ENCODE measurements at places on chromosomes 3 and 15. TPM values are rescaled to one million over a fixed set of nuclear protein-coding genes. Genes with fewer than 3 reads are reported as not detected.

DNA sequence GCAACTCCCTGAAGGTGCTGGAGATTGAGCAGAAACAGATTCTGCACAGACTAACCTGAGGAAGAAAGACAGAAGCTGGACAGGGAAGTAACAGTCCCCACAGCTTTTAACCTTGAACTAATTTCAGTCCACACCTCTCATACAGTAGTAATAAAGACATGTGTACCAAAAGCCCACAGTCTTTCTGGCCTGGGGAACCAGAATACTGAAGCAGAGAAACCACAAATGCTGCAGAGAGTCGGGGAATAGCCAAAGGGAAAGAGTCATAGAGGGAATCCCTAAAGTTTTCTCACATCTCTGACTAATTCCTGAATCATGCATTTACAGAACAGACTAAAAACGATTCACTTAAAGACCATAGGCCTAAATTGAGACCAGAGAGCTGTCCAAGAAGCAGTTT is 503.4 kb upstream of the NECTIN3 start:
- no peak overlapping the region for H3K27ac ChIP-seq
- no peak for DNase-seq
- no peak overlapping the region for H3K4me3 ChIP-seq
- H3K36me3 ChIP-seq, result no peaks in the 10 kb centered on the region
- H3K27me3 ChIP-seq, result peaks cover under 1% of the 10 kb centered on the region

- no peak for DNase-seq
- H3K36me3 ChIP-seq, result no peaks in the 10 kb centered on the region
- H3K4me3 ChIP-seq, result no peak overlapping the region
- H3K27me3 ChIP-seq, result peaks cover 7% of the 10 kb centered on the region
- no peak overlapping the region for H3K27ac ChIP-seq
Observed at GRCh38 chr3:187954873-187955586, 198.9 kb upstream of the LPP start.

GRCh38 chr3:48503401-48504050 is 448 bp downstream of the SHISA5 start:
- no peak for DNase-seq
- H3K36me3 ChIP-seq, result no peaks in the 10 kb centered on the region
- no peaks in the 10 kb centered on the region for H3K27me3 ChIP-seq

GRCh38 chr15:73927003-73927475 is 777 bp downstream of the LOXL1 start:
- no peak overlapping the region for H3K27ac ChIP-seq
- peak; percentile 58 for DNase-seq
- H3K4me1 ChIP-seq, result peaks cover 34% of the 10 kb centered on the region
- H3K36me3 ChIP-seq, result no peaks in the 10 kb centered on the region
- peak overlapping the region; percentile 69 for H3K4me3 ChIP-seq
- H3K27me3 ChIP-seq, result peaks cover 5% of the 10 kb centered on the region

DNA sequence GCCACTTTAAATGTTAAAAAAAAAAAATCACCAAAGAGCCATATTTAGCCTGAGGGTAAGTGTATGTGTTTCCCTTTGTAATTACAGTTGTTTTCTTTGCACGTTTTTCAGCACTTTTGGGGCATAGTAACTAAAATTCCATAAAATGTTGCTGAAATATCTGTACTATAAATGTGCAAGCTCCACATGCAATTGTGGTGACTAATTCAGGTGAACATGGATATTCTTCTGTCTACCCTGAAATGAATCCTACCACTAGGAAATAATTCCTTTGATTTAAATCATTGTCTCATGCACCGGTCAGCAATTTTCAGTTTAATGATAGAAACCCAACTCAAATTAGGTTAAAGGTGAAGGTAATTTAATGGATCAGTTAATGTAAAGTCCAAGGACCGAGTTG is 13.1 kb upstream of the TFG start:
- H3K27me3 ChIP-seq, result peaks cover 31% of the 10 kb centered on the region
- H3K27ac ChIP-seq, result no peak overlapping the region
- H3K4me3 ChIP-seq, result no peak overlapping the region
- no peaks in the 10 kb centered on the region for H3K36me3 ChIP-seq
- DNase-seq, result no peak

DNA sequence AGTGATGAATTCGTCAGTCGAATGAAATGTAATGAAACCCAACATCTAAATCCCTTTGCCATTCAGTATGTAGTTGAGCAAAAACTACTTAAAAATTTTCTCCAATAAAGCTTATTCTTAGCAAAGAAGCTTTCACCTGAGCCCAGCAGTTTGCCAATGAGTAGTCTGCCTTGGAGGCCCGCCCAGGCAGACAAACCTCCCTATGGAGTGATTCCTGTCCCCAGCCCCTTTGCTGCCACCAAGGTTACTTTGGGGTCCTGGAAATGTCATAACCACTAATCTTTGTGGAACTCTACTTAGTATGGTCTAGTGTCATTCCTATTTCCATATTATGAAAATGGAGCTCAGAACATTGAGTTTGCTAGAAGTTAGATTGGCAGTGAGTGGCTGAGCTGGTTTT is 12.1 kb downstream of the UBAP1L start:
- no peak overlapping the region for H3K27ac ChIP-seq
- peaks cover 7% of the 10 kb centered on the region for H3K36me3 ChIP-seq
- DNase-seq, result no peak
- H3K27me3 ChIP-seq, result no peaks in the 10 kb centered on the region
- H3K4me3 ChIP-seq, result no peak overlapping the region

DNA sequence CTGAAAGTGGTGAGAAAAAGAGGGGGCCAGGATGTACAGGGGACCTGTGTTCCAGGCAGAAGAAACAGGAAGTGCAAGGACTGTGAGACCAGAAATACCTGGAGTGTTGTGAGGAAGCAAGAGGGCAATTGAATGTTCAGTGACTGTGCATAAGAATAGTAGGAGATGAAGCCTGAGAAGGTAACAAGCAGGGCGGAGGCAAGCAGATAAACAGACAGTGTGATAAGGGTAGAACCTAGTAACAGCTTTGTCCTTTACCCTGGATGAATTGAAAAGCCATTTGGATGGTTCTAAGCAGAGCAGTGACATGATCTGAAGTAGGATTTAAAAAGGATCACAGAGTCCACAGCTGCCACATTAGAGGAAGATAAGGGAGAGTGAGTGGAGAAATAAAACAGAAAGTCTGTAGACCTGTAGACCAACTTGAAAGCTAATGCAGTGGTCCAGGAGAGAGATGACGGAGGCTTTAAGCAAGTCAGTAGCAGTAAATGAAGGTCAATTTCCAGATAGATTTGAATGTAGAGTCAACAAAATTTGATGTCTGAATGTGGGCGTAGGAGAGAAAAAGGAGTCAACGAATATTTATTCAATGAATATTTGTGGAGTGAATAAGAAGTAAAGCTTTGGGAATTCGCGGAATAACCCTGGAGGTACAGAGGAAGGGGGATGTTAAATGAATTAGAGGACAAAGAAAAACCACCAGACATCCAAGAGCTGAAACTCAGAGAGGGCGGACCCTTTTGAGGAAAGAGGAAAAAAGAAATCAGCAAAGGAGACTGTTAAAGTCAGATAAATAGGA is 4.2 kb upstream of the PLOD2 start:
- H3K27me3 ChIP-seq, result peaks cover 53% of the 10 kb centered on the region
- H3K27ac ChIP-seq, result no peak overlapping the region

GRCh38 chr15:96217983-96218382 is 112.5 kb upstream of the NR2F2 start:
- H3K36me3 ChIP-seq, result no peaks in the 10 kb centered on the region
- H3K27ac ChIP-seq, result no peak overlapping the region
- H3K4me3 ChIP-seq, result no peak overlapping the region

- peaks cover 2% of the 10 kb centered on the region for H3K36me3 ChIP-seq
- H3K27me3 ChIP-seq, result no peaks in the 10 kb centered on the region
- peak overlapping the region; percentile 75 for H3K27ac ChIP-seq
- DNase-seq, result no peak
- peak overlapping the region; percentile 30 for H3K4me3 ChIP-seq
Observed at GRCh38 chr3:108603691-108604090, 14.2 kb downstream of the DZIP3 start.

- no peak for DNase-seq
- H3K27me3 ChIP-seq, result peaks cover 22% of the 10 kb centered on the region
- peaks cover 1% of the 10 kb centered on the region for H3K36me3 ChIP-seq
- H3K4me3 ChIP-seq, result no peak overlapping the region
- no peak overlapping the region for H3K27ac ChIP-seq
Observed at GRCh38 chr15:69623392-69624154, 171.0 kb downstream of the RPLP1 start.

DNA sequence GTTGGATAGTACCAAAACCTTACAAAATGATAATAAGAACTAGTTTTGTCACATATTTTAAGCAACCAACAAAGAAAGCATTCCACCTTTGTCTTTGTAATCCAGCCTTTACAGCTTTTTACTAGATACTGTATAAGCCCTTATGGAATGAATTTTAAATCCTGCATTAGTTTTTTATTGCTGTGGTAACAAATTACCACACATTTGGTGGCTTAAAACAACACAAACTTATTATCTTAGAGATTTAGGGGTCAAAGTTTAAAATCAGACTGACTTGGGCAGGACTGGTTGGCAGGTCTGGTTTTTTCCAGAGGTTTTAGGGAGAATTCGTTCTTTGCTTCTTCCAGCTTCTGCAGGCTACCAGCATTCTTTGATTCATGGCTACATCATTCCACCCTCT is 108.5 kb upstream of the NLGN1 start:
- no peaks in the 10 kb centered on the region for H3K36me3 ChIP-seq
- no peak for DNase-seq

DNA sequence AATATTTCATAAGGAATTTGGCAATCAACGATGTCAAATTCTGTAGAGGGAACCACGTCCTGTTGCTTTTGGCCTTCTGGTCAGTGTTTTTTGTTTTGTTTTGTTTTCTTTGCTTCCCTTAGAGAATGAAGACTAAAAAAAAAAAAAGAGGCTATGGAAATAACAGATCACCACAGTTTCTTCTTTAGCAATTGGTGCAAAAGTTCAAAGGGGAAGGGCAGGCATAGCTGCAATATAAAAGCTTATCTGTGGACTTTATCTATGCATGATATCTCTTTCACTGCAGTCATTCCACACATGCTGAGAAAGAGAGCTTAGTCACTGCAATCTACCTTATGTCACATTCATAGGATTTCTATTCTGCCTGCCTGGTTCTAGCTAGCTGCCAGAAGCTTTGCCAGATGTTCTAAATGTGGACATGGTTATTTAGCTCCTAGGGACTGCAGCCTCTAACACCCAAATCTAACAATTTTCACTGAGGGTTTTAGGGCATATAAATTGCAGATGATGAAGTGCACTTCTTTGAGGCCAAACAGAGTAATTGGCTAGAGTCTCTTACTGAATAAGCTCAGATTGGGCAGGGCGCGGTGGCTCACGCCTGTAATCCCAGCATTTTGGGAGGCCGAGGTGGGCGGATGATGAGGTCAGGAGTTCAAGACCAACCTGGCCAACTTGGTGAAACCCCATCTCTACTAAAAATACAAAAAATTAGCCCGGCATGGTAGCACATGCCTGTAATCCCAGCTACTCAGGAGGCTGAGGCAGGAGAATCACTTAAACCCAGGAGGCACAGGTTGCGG is 637.2 kb downstream of the NTRK3 start:
- no peak overlapping the region for H3K4me3 ChIP-seq
- no peak for DNase-seq
- H3K27ac ChIP-seq, result no peak overlapping the region
- H3K36me3 ChIP-seq, result no peaks in the 10 kb centered on the region

GRCh38 chr3:133573629-133574194 is at the start of gene CDV3:
Gene CDV3, plus strand, starts transcription at chr3:133573686. Its CDS starts 359 bp downstream, at chr3:133574045.
- DNase-seq, result peak; percentile 84
- H3K27me3 ChIP-seq, result no peaks in the 10 kb centered on the region
- peaks cover 66% of the 10 kb centered on the region for H3K4me1 ChIP-seq
- peak within 1 kb of the TSS; percentile 99 for H3K27ac ChIP-seq
- peak within 1 kb of the TSS; percentile 96 for H3K4me3 ChIP-seq

LTK gene
- total RNA-seq, result 1.7 TPM

SPINT1 gene
- total RNA-seq, result 17.3 TPM

GOLGB1 gene
- total RNA-seq, result 26.5 TPM

SEMA4B gene
- total RNA-seq, result 15.5 TPM

CTDSPL2 gene
- 58.7 TPM for total RNA-seq

FMN1 gene
- total RNA-seq, result 1.1 TPM

IMPG2 gene
- total RNA-seq, result 0.82 TPM

All from activated T-cell treated with anti-CD3 and anti-CD28 coated beads, Interleukin-2, amount 50 U/mL, for 72 hours (primary cell).